ENCODE measurements at places on chromosomes 11 and 22.

DNA sequence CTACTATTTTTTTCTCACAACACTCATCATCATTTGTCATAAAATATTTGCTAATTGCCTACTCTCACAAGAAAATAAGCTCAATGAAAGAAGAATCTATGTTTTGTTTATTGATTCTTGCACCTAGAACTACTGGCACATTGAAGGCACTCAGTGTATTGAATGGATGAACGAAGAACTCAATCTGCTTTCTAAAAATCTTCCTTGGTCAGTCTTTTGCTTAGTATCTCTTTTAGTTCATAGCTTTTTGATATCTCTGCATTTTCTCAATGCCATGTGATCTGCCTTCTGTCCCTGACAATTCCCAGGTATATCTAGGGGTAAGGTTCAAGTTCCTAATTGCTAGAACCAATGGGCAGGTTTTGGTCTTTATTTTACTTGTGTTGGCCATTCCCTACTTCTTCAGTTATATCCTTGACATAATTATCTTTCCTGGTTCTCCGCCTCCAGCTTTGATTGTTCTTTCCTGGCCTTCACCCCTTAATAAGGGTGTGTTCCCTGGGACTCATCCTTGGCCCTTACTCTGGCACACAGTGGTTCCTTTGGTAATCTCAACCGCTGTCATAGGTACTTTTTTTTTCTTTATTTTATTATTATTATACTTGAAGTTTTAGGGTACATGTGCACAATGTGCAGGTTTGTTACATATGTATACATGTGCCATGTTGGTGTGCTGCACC, 96.4 kb downstream of the CCDC83 start:
- no peak for DNase-seq

- DNase-seq = no peak
These were observed 17.7 kb upstream of the MICAL2 start for GRCh38 chr11:12092714-12093113.

- no peak for DNase-seq
These were observed 12.9 kb downstream of the OR51E2 start for GRCh38 chr11:4684631-4685285.

GRCh38 chr11:134733646-134734045, 321.6 kb upstream of the B3GAT1 start:
- no peak for DNase-seq

DNA sequence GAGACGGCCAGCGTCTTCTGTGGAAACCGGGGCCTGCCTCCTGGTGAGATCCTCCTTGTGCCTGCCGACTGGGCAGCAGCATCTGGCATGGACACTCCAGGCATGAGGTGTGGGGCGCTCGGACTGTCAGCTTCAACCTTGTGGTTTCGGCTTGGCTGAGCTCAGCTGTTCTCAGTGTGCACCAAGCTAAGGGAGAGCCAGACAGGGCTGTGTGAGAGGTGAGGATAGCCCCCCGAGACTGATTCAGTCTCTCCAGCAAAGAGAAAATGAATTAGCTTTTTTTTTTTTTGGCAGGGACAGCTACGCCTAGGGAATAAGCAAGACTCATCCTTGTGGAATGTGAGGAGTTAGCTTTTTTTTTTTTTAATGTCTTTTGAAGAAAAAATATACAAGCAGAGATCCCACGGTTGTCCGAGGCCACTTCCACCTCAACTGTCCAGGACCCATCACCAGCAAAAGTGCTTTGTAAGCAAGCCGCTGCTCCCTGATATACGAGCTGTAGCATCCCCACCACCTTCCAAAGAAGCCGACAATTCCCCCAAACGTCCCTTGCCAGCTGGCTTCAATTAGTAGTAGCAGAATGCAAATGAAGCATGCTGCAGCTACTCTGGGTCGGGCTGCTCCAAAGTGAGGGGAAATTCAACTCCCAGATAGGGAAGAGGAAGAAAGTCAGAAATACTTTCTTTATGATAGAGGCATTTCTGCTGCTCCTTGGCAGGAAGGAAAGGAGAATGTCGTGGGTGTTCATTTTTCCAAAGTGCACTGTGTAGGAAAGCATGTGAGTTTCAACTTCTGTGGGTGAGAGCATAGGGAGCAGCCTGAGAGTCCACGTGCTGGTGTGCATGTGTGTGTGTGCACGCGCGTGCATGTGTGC, 9.7 kb upstream of the THY1 start:
- no peak for DNase-seq

DNA sequence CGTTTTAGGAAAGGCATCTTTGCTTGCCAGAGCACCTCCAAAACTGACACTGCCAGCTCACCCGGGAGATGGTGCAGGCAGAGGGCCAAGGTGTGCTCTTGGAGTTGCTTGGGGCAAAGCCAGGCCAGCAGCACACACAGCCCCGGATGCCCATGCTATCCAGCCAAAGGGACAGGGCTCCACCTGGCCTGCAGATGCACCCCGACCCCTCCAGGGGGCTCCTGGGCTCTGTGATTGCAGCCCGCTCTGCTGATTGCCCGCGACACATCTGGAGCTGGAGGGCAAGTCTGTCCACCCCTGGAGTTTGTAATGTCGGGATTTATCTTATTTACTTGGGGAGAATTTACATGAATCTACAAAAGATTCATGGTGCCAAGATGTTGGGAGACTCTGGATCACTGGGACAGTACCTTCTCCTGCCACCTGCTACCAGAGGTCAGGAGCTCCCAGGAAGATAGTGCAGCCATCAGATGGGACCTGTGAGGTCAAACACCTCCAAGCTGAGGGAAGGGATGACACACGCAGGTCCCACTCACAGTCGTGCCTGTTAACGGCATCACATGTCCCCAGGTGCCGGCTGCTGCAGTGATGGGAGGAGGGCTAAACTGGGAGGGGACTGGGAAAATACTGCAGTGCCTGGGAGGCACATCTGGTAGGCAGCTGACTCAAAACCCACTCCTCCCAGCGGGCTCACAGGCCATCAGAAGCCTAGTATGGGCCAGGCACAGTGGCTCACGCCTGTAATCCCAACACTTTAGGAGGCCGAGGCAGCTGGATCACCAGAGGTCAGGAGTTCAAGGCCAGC, 17.2 kb downstream of the CBX7 start:
- peak; percentile 46 for DNase-seq

DNA sequence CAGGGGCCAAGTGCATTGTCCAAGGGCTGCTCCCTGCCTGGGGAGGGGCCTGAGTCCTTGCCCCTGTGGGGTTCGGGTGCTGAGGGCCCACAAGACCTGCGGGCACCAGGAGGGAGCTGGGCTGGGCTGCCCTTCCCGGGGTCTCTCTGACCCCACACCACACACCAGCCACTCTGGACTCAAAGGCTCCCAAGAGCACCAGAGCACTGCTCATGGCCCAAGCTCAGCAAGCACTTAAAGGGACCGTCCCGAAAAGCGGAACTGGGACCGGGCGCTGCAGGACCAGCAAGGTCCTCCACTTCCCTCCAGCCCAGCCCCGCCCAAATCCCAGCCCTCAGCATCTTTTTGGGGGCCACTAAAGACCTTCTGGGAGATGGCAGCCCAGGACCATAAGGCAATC, 5.3 kb downstream of the LSP1 start:
- no peak for DNase-seq

DNA sequence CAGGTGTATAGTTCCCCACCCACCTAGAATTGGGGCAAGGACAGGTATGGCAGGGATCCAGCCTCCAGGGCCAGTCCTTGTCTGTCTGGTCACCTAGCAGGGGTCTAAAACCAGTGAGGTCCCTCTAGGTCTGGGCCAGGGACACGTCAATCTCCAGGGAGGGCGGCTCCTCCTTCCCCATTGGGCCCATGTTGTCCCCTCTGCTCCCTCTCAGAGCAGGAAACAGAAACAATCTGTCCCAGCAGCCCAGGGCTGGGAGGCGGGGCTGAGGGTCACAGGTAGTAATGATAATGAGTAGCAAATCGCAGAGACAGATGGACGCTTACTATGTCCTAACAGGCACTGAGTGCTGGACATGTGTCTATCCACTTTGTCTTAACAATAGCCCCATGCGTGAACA, 22.8 kb upstream of the SYT7 start:
- no peak for DNase-seq

- no peak for DNase-seq
These were observed 662.6 kb downstream of the NTM start for GRCh38 chr11:132033051-132033450.

GRCh38 chr11:3169255-3170043, 4.3 kb upstream of the OSBPL5 start:
- DNase-seq = no peak

DNA sequence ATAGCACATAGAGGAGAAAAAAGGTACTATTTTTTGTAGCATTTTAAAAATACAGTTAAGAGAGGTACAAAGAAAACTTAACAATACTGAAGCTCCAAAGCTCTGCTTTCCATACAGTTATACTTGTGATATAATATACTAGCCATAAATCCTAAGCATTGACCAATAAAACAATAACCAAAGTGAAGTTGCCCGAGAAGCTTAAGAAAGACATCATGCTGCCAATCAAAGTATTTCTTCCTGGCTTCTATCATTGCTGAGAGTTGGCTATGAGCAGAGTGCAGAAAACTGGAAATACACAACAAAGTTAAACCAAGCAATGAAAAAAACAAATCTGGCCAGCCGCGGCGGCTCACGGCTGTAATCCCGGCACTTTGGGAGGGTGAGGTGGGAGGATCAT, 84.2 kb downstream of the RBFOX2 start:
- no peak for DNase-seq

GRCh38 chr11:73980001-73980961, 2.4 kb downstream of the UCP2 start:
- DNase-seq = peak; percentile 72

DNA sequence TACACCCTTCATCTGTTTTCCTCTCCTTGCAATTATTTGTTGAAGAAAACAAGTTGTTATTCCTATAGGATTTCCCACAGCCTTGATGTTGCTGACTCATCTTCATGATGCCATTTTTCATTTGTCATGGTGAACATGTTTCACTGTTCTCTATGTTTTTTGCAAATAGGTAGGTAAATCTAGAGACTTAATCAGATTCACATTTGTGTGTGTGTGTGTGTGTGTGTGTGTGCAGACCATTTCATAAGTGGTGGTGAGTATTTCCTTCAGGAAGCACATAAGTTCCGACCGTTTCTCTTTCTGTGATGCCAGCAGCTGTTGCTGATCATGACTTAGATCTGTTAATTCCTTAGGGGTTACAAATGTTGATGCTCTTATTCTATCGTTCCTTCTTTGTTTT, 80.3 kb upstream of the IZUMO1R start:
- DNase-seq = no peak

GRCh38 chr11:57903441-57904123, 120.1 kb upstream of the OR9Q1 start:
- no peak for DNase-seq

- no peak for DNase-seq
These were observed 177.2 kb downstream of the INSC start for GRCh38 chr11:15291885-15292284.

DNA sequence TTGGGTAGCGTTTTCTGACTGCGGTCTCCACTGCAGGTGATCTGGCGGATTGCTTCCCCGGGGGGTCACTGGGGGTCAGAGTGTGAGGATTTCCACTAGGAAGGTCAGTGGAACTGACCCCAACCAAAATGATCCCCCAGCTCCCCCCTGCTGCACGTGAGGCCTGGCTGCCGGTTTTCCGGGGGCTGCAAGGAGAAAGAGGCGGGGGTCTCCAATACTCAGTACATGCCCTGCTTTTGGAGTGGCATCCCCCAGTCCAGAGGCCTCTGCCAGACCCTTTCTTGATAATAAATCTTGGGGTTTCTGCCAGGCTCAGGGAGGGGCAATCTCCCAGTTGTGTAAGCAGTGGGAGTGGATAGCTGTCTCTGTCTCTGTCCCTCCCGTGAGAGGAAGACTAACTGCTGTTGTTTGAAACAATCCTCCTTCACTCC, 71.5 kb upstream of the RTL6 start:
- DNase-seq = no peak

DNA sequence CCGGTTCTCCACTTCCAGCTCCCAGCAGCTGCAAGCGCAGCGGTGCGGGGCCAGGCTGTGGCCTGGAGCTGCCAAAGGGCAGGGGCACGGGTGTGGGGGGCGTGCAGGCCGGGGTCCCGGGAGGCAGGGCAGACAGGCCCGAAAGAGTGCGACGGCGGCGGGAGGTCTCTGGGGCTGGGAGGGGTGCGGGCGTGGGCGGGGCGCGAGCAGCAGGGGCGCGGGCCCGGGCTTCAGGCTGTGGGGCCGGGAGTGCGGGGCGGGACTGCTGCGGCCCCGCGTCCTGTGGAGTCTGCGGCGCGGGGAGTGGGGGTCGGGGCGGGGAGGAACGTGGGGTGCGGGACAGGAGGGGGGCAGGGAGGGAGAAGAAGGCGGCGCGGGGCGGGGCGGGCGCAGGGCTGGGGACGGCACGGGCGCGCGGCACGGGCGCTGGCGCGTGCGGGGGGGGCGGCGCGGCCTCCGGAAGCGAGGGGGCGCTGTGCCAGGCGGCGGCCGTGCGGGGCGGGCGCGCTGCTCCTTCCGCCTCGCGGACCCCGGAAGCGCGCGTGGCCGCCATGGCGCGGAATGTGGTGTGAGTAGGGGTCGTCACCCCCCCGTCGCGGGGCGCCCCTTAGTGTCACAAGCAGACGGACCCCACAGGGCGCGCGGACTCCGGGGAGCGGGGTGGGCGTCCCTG, at the start of gene MRPL23:
Gene MRPL23 (plus strand): TSS at position 521 of the 673 bp plus-strand sequence. CDS start 31 bp downstream, at position 552.
- DNase-seq = peak; percentile 34

DNA sequence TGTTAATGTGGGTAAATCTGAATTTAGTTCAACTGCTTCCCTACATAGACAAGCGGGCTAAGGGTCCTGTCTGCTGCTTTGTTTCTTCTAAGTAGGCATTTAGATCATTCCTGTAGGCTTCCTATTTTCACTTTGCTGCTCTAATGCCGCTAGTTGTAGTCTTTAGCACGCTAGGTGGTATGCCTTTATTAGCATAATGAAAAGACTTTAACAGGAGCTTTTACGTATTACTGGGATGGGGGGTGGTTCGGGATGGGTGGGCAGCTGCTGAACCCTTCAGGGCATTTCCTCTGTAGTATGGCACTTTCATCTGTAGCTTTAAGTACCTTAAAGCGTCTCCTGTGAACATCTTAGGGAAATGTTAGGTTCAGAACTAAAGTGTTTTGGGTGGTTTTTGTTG, 85.3 kb downstream of the GGT1 start:
- no peak for DNase-seq

GRCh38 chr11:69599502-69599901, 41.5 kb upstream of the CCND1 start:
- DNase-seq = no peak

DNA sequence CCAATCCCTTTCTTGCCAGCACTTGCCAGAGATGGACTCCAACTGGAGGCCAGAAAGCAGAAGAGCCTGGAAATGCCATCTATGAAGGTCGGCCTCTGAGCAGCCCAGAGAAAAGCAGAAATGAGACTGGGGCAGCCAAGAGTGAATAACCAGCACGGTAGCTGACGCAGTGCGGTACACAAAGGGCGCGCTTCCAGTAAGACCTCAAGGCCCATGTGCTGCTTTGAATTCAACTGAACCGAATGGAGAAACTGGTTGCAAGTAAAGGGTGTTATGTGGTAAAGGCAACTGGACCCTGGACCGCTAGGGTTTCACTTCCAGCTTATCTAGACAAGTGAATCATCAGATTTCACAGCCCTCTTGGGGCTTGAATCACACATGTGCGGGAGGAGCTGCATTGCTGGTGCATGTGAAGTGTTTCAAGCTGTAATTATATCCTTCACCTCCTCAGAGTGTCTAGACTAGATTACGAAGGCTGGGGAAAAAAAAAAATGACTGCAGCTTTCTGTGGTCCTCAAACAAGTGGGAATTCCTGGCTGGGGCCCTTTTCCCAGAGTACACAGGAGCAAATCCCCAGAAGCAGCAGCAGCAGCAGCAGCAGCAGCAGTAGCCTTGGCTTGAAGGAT, 128.9 kb downstream of the CCDC34 start:
- no peak for DNase-seq
